ENCODE measurements at places on chromosomes 5 and 9.

DNA sequence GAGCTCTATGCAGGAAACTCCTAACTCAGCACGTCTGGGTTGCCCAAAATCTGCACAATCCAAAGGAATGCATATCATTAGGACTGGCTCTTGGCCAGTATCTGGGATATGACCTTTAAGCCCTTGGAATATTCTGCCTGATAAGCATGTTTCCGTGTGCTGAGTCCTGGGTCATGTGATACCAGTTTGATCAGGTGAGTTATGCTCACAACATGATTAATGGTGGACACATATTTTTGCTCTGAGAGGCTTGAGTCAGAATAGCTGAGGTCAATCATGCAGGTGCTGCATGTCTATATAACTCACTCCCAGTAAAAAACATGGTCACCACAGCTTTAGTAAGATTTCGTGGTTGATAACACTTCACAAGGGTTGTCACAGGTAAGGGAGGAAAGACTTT is 408.8 kb downstream of the YTHDC2 start:
- no peak for DNase-seq

DNA sequence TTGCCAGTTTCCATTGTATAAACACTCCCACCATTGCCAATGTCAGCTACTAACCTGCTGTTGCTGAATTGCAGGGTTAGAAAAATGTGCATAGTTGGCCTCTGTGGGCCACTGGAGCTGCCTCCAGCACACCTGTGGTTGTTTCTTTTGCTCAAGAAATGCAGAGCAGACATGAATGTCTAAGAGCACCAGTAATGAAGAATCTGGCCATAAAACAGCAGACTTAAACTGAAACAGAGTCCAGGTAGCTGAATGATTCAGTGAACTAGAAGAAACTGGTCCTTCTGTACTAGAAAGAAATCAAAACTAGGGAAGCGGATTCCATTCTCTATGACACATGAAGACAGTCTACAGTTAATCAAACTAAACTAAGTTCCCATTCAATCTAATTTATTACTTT is 48.2 kb downstream of the NUDT12 start:
- DNase-seq, result no peak

GRCh38 chr5:59583810-59584562 is 309.5 kb downstream of the PDE4D start:
- no peak for DNase-seq

DNA sequence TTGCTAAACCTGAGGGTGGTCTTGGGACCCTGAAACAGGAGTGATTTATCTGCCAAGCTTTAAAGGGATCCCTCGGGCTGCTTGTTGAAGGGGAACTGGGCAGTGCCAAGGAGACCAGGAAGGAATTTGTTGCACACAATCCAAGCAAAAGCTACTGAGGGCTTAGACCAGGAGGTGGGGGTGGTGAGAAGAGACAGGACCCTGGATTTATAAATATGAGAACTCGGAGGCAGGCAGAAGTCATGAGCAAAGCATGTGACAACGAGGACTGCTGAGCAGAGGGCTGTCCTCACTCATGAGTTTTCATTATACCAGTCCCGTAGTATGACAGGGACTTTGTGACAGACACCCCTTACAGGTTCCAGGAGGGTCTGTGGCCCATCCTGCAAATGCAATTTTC is 237.3 kb downstream of the DRD1 start:
- DNase-seq, result no peak

- DNase-seq, result no peak
Observed at GRCh38 chr5:14009575-14009974, 65.1 kb upstream of the DNAH5 start.

DNA sequence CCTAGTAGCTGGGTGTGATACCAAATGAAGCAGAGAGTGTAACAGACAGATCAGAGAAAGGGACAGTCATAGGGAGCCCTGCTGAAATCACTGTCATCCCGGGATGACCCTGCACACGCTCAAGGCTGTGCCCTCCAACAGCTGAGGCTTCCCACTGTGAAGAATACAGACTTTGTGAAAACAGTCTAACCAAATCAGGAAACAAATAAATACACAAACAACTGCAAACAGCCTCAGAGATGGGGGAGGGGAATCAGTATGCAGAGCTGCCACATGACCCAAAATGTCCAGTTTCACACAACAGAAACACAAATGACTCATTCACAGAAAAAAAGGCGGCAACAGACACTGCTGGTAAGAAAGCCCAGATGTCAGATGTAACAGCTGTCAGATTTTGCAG is 101.9 kb downstream of the ADAMTS2 start:
- no peak for DNase-seq

- DNase-seq, result no peak
Observed at GRCh38 chr9:105219291-105219805, 25.1 kb upstream of the SLC44A1 start.

GRCh38 chr9:84642553-84643141 is 26.9 kb upstream of the NTRK2 start:
- no peak for DNase-seq

- no peak for DNase-seq
Observed at GRCh38 chr9:31355965-31356364, 1028.5 kb upstream of the ACO1 start.

GRCh38 chr5:40484495-40484894 is 195.2 kb upstream of the PTGER4 start:
- DNase-seq, result no peak

- no peak for DNase-seq
Observed at GRCh38 chr9:88006511-88007290, 32.4 kb upstream of the CDK20 start.
